ENCODE measurements at places on chromosomes 13 and 19. TPM values are rescaled to one million over a fixed set of nuclear protein-coding genes. Genes with fewer than 3 reads are reported as not detected.
A peak's percentile ranks its signal among the peaks of the same experiment; 100 is the strongest.

The ZFR2 gene
- total RNA-seq, result not detected

DNA sequence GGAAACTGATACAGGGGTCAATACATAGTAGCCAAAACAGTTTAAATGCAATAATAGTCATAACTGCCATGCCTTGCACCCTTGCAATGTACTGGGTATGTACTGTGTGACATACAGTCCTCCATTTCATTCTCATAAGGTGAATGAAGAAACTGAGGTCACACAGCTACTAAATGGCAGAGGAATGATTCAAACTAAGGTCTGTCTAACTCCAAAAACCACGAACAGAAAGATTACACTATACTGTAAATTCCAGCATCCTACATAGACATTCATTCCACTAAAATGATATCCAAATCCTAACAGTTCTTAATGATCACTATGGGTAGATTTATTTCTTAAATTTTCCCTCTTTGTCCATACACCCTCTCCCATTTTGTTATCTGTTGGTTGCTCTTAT is 238.1 kb upstream of the SERP2 start:
- DNase-seq, result no peak

The OR7C1 gene
- not detected for total RNA-seq

GRCh38 chr13:40172878-40173277 is 493.6 kb downstream of the FOXO1 start:
- DNase-seq, result no peak

- DNase-seq, result peak; percentile 15
Measured at GRCh38 chr19:13492128-13492527, 14.2 kb downstream of the CACNA1A start.

The TEX26 gene
- total RNA-seq, result not detected

The ZNF266 gene
- 8.1 TPM for total RNA-seq

DNA sequence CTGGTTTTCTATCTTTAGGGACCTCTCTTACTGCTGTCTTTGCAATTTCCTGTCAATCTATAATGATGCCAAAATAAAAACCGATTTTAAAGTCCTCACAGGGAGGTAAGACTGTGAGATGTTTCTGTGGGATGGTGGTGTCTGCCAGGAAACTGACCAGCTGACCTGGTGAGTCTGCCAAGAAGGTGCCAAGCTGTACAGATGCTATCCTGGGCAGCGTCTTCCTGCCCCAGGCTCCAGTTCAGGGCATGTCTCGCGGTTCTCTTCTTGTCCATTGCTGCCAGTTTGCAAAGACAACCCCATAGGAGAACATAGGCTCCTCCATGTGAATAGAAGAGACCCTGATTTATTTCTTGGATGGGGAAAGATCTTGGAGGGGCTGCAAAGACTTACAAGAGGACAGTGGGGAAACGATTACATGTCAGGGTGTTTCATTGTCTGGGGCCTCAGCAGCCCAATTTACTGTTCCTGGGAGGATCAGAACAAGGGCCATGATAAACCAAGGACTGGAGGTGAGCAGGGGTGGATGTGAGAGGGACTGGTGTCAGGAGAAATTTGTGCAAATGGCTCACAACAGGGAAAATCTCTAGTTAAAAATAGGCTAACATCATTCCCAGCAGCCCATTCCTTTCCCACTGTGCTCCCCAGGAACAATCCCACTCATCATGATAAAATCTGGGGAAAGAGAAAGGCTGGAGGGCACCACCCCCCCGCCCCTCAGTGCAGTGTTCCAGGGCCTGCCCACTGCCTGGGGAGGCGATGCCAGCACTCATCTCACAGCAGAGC is 42.7 kb upstream of the VSTM2B start:
- no peak for DNase-seq

The LRG1 gene
- total RNA-seq, result not detected

The ZNF17 gene
- 16.0 TPM for total RNA-seq

DNA sequence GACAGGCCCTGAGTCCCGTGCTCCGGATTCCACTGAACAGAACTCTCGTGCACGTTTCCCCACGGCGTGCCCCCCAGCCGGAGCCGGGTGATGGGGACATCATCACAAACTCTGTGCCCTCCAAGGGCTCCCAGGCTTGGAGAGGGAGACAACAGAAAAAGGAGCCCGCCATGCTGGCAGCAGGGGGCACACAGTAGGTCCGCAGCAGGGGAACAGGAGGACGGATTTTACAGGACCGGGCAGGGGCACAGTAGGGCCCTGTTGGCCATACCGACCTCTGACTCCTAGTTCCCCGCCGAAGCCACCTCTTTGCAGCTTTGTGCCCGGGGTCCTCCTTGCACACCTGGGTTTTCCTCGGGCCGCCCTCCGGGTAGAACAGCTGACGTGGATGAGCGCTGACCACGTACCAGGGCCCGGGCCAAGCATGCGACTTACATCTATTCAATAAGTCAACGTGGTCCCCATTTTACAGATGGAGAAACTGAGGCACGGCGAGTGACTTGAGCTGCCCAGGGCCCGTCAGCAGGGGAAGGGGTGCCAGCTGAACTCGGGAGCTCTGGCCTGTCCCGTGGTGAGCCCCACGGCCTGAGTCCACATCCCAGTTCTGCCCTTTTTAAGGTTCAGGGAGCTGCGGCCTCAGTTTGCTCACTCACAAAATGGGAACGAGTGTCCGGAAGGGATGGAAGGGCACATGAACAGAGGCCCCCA is 10.2 kb upstream of the ONECUT3 start:
- no peak for DNase-seq

DNA sequence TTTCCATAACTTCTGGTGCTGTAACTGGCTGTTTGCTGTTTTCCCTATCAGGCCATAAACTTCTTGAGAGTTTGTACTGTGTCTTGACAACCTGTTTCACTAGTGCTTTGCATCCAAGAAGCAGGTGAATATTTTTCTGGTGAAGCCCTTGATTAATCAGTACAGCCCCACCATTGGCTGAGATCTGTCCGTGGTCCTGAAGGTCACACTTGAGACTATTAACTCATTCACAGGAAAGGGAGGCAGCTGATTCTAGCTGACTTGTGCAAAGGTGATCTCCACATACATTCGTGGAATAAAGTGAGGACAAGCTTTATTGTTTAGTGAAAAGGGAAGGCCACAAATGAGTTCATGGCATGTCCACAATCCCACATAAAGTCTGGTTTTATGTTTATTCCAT is 61.4 kb upstream of the ZNF835 start:
- DNase-seq, result no peak

DNA sequence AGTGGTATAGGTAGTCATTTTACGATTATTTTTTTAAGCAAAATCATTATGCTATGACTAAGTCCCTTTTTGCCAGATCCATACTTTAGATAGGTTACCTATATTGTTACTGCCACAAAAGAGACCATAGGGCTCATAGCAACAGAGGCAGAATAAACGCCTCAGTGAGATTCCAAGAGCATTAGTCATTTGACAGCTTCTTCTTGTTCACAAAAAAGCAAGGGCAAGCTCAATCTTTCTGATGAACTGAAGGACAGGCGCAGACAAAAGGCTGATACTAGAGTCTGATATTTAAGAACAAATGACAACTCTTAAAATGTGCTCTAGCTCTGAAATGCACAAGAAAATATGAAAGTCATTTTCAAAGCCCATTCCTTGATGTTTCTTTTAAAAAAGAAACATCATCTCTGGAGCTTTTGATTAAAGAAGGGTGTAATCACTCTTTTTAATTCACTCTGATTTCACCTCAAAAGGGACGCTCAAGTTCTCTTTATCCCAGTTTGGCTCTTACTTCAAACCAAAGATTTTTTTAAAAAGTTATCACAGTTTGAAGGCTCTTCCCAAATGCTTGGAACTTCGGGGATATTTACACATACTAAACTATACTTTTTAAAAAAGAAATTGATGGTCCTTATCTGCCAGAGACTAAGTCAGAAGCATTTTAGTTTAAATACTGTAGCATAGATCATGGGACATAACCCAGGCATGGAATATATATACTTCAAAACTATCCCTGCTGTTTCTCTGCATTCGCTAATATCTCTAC is 187.2 kb downstream of the EFNB2 start:
- peak; percentile 86 for DNase-seq

DNA sequence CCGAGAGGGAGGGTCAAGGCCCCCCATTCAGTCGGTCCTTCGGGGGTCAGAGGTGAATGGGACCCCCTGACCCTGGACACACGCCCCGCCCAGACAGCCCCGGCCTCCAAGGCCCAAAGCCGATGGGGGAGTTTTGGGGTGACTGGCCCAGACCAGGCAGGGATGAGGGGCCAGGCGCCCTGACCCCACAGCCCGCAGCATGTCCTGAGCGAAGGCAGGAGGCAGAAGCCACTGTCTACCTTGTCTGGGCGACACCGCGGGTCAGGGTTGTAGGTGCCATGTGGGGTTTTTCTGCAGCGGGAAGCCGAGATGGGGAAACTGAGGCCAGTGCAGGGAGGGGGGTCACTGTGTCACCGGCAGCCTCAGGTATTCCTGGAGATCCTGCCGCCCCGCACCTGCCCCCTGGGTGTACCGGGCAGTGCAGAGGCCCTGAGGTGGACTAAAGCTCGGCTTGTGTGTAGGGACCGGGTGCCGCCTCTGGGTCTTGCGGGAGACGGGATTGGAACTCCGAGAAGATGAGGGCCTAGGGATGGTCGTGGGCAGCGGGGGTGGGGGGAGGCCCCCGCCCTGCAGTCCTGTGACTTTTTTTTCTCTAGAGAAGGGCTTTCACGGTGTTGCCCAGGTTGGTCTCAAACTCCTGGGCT is 8.5 kb downstream of the ARID3A start:
- DNase-seq, result no peak

- no peak for DNase-seq
Measured at GRCh38 chr19:39310558-39311311, 9.9 kb downstream of the LRFN1 start.

The ZFP28 gene
- total RNA-seq, result 0.05 TPM

The TUBA3C gene
- 189 TPM for total RNA-seq

DNA sequence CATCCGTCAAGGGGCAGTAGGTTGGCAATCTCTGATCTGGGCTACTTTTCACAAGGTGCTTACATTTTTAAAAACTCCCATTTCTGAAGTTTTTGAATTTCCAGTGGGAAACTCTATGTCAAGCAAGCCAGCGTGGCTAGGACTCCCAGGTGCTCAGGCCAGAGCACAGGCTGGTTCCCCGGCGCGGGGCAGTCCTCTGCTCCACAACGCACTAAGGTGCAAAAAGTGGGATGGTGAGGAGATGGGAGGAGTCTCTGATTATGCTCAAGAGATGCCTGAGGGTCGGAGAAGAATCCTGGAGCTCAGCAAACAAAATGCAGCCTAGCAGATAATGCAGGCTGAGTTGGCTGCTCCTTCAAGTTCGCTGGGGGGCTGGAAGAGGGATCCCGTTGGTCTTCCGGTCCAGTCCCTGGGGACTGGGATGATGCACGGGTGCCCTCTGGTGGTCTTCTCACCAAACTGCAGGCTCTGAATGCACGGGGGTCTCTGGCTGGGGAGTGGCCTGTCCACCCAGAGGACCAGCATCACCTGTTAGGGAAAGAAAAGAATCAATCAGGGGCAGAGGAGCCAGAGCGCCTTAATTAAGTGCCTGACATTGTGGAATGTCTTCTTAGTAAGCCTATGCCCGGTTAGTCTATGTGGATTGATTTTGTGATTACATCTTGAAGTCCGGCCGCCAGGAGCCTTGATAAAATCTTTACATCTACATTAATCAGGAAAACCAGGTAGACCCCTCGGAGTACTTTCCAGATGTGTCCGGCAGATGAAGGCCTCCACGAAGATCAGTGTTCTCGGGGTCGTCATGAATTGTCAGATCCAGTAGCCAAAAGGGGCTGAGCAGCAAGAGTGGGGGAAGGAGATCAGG is 244.4 kb upstream of the MAB21L1 start:
- DNase-seq, result peak; percentile 58

GRCh38 chr13:110559429-110559943 is 2.0 kb downstream of the RAB20 start:
- DNase-seq, result no peak

The PCDH20 gene
- 1.0 TPM for total RNA-seq

- peak; percentile 25 for DNase-seq
Measured at GRCh38 chr13:77872995-77873394, 45.6 kb downstream of the EDNRB start.

The SLC8A2 gene
- not detected for total RNA-seq

DNA sequence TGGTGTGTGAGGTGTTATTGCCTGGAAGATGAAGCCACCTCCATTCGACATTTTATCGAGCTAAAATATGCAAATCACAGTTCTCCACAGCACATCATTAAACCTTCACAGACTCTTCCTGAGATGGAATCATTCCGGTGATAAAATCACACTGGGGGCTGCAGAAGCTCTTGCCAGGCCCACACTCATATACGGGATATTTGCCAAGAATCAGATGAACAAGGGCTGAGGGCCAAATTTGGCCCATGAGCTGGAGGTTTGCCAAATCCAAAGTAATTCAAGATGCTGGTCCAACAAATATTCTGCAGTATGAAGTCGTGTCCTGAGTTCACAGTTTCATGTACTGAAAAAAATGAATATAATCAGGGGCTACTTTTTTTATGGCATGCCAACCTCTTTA is 16.7 kb upstream of the RXFP2 start:
- no peak for DNase-seq

DNA sequence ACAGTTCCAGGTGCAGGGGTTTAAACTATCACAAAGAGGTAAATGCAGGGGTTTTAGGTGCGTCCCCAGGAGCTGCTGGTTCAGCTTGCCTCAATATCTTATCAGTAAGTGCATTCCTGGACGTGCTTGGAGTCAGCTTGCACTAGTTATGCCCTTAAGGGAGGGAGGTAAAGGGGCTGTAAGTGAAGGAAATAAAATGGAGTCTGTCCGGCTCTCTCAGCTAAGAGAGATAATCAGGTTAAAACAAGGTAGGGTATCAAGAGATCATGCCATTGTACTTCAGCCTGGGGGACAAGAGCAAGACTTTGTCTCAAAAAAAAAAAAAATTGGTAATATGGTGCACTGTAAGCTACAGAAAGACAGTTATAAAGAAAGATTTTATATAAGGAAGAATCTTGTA is 69.7 kb downstream of the ZNF100 start:
- no peak for DNase-seq

GRCh38 chr13:24693862-24694471 is 13.8 kb downstream of the ATP12A start:
- DNase-seq, result peak; percentile 43

DNA sequence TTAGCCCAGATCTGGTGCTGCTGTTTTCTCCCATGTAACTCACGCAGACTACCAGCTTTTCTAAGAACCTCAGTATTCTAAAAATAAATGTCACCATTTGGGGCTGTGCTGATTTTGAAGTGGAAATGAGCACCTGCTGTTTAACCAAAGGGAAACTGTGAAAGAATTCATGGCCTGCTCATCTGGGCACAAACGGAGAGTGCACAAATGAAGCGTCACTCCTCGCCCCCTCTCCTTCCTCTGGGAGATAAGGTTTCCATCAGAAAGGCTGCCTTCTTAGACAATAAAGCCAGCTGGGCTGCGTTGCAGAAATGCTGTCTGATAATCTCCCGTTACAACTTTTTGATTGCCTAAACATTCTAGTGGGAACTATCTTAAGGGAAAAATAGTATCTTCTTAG is 73.7 kb upstream of the SLC15A1 start:
- DNase-seq, result no peak

The CFD gene
- not detected for total RNA-seq

All from HT1080 (cell line).